ENCODE measurements at places on chromosomes 6 and 20.

DNA sequence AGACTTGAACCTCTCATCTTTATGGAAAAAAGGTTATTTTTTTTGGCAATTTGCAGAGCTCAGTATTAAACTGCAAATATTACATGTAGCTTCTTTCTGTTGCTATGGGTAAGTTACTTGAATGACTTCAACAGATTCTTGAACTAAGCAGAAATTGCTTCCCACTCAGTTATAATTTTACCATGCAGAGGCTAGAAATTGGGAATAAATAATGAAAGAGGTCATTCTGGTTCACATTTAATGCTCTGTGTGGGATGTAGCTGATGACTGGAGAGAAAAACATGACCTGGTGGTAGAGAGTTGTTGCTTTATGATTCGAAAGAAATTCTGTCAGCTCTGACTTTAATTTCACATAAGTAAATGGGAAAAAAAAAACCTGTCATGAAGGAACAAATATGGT, 16.8 kb upstream of the ADGB start:
- no peak for DNase-seq

DNA sequence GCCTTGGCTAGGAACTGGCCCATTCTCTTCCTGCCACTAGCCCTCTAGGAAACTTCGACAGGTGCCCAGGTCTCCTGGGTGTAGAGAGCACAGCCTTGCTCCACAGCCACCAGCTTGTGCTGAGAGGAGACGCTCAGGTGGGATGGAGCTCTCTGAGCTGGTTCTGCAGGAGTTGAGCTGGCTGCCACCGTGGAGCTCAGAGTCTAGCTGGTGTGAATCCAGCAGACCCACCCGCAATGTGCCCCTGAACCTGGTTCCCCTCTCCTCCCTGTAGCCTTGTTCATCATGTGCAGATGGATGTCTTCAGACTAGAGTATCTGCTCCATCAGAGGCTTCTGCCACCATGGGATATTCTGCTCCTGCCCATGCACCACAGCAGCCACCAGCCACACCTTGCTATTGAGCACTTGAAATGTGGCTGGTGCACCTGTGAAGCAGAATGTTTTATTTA, 222.5 kb downstream of the SYNDIG1 start:
- DNase-seq: no peak

DNA sequence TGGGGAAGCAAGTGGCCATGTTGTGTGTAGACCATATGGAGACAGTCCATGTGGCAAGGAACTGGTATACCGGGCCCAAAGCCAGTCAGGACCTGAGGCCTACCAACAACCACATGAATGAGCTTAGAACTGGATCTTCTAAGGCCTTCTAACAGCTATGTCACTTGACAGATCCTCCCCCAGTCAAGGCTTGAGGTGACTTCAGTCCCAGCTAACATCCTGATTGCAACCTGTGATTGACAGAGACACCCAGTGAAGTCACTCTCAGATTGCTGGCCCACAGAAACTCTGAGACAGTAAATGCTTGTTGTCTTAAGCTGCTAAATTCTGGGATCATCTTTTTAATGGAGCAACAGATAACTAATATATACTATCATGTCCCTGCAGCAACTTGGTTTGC, 32.9 kb downstream of the AHI1 start:
- DNase-seq: no peak

GRCh38 chr20:59782986-59783640, 150.3 kb downstream of the SYCP2 start:
- DNase-seq: no peak

- DNase-seq: no peak
Measured at GRCh38 chr20:49724408-49725223, 10.9 kb upstream of the B4GALT5 start.

GRCh38 chr6:65633501-65633900, 73.5 kb downstream of the EYS start:
- DNase-seq: no peak

GRCh38 chr6:121437851-121438651, 2.6 kb downstream of the GJA1 start:
- no peak for DNase-seq
